ENCODE measurements at places on chromosomes 7 and 10.

DNA sequence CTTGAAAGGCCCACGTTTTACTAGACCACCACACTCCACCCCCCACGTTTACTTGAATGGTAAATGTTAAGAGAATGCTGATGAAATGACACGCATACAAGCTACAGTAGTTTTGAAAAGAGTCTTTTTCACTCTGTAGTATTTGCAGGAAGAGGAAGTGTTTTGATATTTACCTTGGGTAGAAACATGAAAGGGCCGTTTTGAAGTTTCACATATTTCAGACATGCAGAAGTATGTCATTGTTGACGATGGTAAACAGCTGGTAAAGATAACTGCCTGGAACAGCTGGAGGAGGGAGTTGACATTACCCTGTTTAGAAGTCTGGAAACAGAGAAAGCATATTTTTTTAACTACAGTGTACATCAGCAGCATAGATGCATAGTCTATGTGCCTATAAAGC, 160.7 kb downstream of the NXPH1 start:
- no peak for DNase-seq

GRCh38 chr7:81005254-81005653, 86.4 kb upstream of the SEMA3C start:
- DNase-seq = no peak

DNA sequence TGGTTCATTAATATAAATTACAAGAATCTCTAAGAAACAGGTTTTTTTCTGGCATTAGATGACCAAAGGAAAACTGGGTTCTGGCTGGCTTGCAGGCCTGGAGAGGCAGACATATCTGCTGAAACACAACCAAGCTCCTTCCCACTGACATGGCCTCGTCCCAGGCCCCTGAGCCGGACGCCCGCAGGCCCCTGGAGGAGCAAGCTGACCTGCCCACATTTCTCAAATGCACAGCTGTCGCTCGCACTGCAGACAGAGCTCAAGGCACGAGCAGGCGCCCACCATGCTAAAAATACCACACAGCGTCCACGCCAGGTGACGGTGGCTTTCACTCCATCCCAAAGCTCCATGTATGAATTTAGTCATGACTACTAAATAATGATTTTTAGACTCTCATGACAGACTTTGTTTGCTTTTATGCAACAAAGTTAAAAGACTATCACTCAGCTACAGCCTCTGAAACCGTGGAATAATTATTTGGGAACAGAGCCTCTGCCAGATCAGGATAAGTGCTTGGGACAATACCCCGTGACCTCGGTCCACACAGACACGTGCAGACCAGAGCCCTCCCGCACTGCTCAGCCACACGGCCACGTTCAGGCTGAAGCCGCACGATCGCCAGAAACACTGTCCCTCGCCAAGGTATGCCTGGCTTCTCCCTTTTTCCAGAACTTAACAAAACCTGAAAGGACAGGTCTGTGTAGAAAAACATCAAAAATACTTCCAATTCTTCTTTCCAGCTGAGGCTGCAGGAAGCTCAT, 71.1 kb downstream of the DIP2C start:
- no peak for DNase-seq

DNA sequence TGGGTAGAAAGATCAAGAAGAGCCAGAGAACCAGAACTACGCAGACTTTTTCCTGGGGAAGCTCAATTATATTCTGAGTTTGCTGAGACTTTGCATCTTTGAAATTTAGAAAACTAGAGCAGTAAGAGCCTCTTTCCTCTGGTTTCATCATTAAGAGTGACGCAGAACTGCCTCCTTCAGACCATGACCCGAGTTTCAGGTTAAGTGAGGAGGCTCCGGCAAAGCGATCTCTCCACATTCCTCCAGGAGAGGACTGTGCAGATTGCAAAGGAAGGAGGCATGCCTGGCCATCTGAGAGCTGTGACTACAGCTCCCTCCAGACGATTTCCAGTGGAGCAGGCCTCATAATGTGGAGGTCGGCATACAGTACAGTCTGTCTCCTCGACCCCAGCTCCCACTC, 115.8 kb upstream of the LANCL2 start:
- DNase-seq = no peak

- DNase-seq = no peak
Measured at GRCh38 chr7:156752367-156753228, 112.0 kb downstream of the RNF32 start.

GRCh38 chr10:3480990-3481315, 304.1 kb downstream of the KLF6 start:
- no peak for DNase-seq
